ENCODE measurements at places on chromosomes 5 and 9.

DNA sequence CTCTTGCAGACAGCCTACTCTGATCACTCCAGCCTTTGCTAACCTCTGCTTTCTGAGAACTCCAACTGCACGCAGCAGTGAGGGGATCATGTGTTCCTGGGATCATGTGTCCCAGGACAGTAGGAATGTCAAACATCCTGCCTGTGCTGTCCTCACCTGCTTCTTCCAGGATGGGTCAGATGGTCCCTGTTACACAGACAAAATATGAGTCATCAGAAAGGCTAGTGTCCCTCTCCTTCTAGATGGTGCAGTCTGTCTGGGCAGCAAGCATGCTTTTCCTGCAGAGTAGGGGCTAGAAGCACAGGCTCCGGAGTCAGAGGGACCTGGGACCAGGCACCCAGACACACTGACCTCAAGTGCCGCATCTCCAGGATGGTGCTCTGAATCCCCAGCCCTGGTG lies 20.1 kb upstream of the SLC25A48 start:
- DNase-seq, result no peak

DNA sequence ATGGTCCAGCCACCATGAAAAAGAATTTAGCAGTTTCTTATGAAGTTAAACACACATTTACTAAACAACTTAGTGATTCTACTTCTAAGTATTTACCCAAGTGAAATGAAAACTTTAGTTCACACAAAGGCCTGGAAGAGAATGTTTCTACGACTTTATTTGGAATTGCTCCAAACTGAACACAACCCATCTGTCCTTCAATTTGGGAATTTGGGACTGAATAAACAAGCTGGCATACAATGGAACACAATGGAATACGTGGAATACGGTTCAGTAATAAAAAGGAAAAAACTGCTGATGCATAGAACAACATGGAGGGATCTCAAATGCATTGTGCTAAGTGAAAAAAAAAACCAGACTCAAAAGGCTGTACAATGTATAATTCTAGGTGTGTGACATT lies 44.6 kb upstream of the BASP1 start:
- no peak for DNase-seq

DNA sequence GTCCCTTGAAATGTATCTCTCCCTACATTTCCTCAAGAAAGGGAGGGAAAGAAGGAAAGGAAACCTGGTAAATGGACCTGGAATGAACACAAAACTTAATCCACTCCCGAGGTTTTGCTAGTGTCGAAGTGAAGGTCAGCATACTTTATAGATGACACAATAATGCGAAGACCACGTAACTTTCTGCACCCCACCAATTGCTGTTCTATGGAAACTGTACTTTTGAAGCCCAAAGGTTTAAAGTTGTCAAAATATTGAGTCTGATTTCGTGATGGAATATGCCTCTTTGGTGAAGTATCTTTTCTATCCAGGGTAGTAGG lies 103.7 kb downstream of the SNCAIP start:
- DNase-seq, result no peak

DNA sequence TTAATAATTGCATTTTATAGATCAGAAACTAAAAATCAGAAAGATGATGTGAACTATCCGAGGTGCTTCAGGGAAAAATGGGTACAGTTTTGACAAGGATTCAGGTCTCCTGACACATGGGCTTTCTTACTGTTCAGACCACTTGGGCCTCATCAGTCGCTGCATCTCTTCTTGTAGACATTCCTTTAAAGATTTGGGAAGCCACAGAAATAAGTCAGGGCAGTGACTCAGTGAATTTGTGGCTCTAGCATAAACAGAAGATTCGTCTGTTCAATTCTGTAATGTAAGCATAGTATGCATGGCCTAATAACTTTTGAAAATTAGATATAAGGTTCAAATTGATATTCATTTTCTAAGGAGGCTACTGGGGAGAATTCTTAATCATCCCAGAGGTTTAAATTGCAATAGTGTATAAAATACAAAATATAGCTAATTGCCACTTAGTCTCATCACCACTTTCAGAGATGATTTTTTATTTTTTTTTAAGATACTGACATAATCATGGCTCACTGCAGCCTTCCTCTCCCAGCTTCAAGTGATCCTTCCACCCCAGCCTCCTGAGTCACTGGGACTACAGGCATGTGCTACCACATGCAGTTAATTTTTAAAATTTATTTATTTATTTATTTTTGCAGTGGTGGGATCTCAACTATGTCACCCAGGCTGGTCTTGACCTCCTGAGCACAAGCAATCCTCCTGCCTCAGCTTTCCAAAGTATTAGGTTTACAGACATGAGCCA lies 48.9 kb downstream of the RASEF start:
- DNase-seq, result peak; percentile 47

GRCh38 chr5:154058055-154059038 lies 19.6 kb downstream of the MFAP3 start:
- no peak for DNase-seq

- DNase-seq, result no peak
Observed at GRCh38 chr5:1701216-1701864, 98.3 kb downstream of the MRPL36 start.

- DNase-seq, result peak; percentile 56
Observed at GRCh38 chr5:177468685-177469628, 4.5 kb downstream of the DBN1 start.

GRCh38 chr9:98161851-98162250 lies 30.6 kb downstream of the CORO2A start:
- DNase-seq, result no peak

GRCh38 chr9:113137196-113138168 lies 13.3 kb upstream of the SLC31A2 start:
- DNase-seq, result no peak

DNA sequence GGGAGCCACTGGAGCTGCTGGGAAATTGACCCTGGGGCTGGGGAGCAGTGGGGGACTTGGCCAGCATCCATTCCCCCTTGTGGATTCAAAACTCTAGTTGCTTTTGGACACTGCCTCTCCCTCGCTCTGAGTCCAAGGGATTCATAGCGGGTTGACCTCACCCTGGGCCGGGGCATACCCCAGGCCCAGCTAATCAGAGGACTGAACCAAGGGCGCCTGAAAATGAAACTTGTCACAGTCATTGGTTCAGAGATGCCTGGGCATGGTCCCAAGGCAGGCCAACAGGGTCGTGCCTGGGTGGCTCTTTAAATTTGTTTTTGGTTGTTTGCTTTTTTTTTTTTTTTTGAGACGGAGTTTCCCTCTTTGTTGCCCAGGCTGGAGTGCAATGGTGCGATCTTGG lies 22.6 kb downstream of the STK10 start:
- no peak for DNase-seq

DNA sequence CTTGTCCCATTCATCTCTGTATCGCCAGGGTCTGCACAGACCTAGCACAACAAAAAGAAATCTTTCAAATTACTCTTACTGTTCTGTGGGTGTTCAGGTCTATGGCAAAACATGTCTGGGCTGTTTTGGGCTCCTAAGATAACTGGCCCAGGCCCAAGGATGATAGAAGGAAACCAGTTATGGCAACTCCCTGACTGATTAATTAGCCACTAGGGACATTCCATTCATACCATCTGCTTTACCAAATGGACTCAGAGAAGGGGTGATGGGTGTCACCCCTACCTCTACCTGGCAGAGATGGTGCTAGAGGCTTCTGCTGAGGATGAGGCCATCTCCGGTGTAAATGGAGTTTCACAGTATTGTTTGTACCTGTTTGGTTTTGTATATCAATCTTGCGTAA lies 1.9 kb downstream of the SLC31A2 start:
- peak; percentile 20 for DNase-seq

- peak; percentile 81 for DNase-seq
Observed at GRCh38 chr5:176573564-176574296, 24.6 kb downstream of the CDHR2 start.

- DNase-seq, result no peak
Observed at GRCh38 chr9:223152-223551, 8.5 kb downstream of the DOCK8 start.

DNA sequence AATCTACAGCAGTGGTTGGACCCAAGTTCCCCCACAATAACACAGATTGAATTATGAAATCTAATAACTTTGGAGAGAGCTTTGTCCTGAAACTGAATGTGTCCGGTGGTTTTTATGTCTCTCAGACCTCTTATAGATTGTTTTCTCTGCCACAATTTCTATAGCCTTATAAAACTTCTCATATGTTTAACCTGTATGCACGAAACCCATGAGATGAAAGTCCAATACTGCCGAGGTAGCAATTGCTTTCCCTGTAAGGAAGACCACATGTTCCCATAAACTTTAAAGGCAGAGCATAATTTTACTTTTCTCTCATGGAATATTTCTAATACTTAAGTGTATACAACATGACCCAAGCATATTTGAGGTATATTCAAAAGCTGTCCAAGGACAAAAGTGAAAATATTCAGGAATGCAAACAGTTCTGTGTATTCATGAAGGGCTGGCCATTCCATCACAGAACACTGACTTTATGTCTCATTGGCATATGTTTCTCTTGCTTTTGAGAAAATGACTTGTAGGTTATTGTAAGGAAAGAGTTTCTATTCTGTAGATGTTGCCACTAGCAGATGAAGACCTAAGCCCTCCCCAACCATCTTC lies 94.4 kb upstream of the TLE4 start:
- peak; percentile 11 for DNase-seq

DNA sequence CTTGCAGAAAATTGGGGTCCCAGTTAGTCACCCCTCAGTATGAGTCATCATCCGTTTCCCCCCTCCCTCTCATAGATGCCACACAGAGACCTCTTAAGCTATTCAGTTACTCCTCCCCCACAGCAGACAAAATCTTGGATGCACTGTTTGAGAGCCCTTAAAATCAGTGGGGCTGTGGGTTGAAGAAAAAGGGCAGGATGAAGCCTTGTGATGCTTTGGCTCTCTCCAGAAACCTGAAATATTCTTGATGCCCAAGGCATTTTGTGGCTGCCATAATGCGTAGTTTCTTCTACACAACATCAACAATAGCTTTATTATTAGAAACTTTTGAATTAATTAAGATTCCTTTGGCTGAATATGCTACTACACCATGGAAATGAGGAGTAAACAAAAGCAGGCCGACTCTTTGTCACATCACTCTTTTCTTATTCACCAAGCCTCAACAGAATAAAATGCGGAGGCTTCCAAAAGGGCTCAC lies 133.8 kb downstream of the MRPS30 start:
- no peak for DNase-seq

DNA sequence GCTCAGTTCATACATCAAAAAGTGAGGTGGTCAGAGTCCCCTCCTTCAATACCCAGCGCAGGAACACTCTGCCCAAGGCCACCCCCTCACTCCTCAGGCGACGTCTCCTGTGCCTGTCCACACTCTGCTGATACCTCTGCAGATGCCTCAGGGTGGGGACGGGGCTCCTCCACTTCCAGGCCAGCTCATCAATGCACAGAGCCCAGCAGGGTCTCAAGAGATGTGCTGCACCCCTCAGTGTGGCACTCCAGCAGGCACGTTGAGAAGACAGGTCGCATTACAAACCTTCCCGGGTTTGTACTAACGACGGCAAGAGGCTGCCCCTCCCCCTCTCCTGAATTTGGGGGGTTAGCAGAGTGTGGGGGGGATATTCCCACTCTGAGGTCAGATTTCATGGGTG lies 128.5 kb downstream of the ZNF354C start:
- no peak for DNase-seq

- DNase-seq, result no peak
Observed at GRCh38 chr9:122276096-122276495, 11.4 kb downstream of the MRRF start.

GRCh38 chr5:159083548-159084452 lies 15.9 kb downstream of the EBF1 start:
- no peak for DNase-seq

- DNase-seq, result peak; percentile 40
Observed at GRCh38 chr9:109499631-109500410, 1.7 kb upstream of the PTPN3 start.

DNA sequence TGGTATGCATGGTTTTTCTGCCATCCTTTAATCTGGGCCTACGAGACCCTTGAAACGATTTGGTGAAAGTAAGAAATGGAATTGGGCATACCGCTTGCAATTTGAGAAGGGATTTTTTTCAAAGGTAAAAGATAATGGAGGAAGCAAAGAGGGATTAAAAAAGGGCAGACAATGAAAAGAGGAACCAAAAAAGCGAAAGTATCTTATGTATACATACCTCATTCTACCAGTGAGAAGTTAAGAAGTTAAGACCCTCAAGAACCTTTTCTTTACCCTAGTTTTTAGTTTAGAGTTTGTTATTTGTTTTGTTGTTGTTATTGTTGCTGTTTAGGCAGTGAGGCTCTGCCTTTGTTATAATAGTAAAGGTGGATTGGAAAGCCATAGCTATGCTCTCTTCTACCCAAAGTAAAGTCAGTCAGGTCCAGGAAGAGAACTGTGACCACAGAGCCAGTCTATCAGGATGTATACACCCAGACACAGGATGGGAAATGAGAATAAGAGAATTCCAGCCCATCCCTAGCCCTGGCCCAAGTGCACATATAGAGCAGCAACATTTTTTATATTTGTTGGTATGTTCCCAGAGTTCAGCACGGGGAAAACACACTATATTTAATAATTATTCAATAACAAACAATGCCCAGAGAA lies 166.6 kb downstream of the RFX3 start:
- DNase-seq, result no peak

- peak; percentile 63 for DNase-seq
Observed at GRCh38 chr9:79023134-79023580, 548.6 kb upstream of the TLE4 start.

- DNase-seq, result no peak
Observed at GRCh38 chr5:151132963-151133362, 24.6 kb downstream of the ANXA6 start.

- DNase-seq, result no peak
Observed at GRCh38 chr5:1777281-1778137, 22.1 kb downstream of the MRPL36 start.

DNA sequence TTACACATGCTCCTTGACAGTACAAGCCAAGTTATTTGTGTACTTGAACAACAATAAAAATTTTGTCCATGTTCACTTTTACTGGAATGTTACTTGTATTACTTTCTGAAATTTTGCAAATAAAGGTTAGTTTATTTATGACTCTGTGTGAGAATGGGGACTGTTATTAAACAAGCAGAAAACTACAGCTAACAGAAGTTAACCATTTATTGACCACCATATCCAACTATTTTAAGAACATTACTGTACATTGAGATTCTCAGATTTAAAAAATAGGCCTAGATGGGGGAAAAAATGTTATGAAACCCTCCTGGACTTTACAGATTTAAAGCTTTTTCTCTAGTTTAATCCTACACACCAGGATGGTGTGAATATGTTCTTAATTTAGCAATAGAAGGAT lies 1.8 kb downstream of the SLC25A51 start:
- DNase-seq, result no peak

All from hepatic stellate cell (primary cell).